Activated CD4-positive, alpha-beta T cell treated with anti-CD3 and anti-CD28 coated beads, Interleukin-2, amount 50 U/mL, for 48 hours (primary cell): ENCODE measurements at places on chromosomes 3 and 15.

DNA sequence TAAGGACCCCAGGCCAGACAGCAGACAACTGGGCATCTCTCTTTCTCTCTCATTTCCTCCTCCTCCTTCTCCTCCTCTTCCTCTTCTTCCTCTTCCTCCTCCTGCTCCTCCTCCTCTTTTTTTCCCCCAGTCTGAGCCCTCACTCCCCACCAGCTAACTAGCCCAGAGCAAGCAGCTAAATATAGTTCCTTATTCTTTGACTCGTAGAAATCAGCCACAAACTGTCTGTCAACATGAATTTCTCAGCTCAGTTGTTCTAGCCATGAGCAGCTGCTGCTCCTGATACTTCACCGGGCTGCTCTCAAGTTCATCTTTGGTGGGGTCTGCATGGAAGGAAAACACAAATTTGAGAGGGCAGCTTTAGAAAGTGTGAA lies 19.2 kb upstream of the LOXL1 start:
- DNase-seq, result no peak

- no peak for DNase-seq
Measured at GRCh38 chr15:48596415-48596814, 49.1 kb downstream of the FBN1 start.

GRCh38 chr3:69426967-69427304 lies 41.0 kb upstream of the FRMD4B start:
- DNase-seq, result no peak

- peak; percentile 26 for DNase-seq
Measured at GRCh38 chr3:31105438-31106077, 211.1 kb upstream of the GADL1 start.

GRCh38 chr3:106826791-106827311 lies 550.4 kb upstream of the CCDC54 start:
- DNase-seq, result no peak

- DNase-seq, result no peak
Measured at GRCh38 chr3:58661836-58662420, 4.6 kb downstream of the FAM3D start.

- DNase-seq, result no peak
Measured at GRCh38 chr3:190366133-190366532, 21.8 kb upstream of the CLDN16 start.

GRCh38 chr15:91021516-91022074 lies 799 bp downstream of the VPS33B start:
- no peak for DNase-seq
